Activated effector memory CD4-positive, alpha-beta T cell treated with Interleukin-2 at 50 U/mL for 16 hours (primary cell): ENCODE measurements at places on chromosomes 4 and X.

GRCh38 chr4:94516067-94516466 is 64.3 kb downstream of the PDLIM5 start:
- no peak for DNase-seq

GRCh38 chr4:151468715-151469696 is 60.0 kb downstream of the FHIP1A start:
- no peak for DNase-seq

- DNase-seq = no peak
Measured at GRCh38 chr4:42344309-42344708, 53.0 kb upstream of the SHISA3 start.

DNA sequence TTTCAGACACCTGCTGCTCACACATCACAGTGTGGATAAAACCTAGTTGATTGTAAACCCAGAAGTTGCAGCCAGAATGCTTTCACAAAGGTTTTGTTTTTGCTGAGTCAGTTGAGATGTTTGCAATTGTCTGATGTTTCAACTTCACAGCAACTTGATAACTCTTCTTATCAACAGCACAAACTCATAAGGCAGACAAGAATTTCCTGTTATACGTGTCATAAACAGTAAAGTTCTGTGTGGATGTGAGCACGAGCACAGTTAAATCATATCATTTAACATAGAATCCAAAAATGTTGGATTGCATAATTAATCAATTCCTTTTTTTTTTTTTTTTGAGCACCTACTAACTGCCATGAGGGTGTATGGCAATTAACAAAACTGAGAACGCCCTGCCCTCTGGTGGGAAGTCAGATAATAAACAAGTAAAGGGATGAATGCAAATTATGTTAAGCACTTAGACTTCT is 512.2 kb downstream of the PDHA2 start:
- no peak for DNase-seq

- DNase-seq = no peak
Measured at GRCh38 chr4:26145212-26145611, 175.6 kb upstream of the RBPJ start.

DNA sequence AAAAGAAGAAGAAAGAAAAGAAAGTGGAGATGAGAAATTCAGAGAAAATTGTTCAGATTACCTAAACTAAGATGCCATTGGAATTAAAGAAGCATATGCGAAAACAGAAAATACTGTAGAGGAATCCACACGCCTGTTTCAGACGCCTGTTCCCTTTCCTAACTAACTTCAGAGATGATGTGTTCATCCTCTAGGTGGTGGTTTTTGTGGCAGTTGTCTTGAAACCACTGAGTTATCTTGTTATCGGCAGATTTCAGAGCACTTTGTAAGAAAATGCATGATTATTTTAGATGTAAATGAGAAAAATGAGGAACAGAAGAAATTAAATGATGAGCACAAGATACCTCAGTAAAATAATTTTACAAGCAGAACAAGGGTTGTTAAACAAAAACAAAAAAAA is 48.3 kb downstream of the FUNDC1 start:
- DNase-seq = no peak

GRCh38 chr4:155174668-155175067 is 33.8 kb upstream of the NPY2R start:
- no peak for DNase-seq

DNA sequence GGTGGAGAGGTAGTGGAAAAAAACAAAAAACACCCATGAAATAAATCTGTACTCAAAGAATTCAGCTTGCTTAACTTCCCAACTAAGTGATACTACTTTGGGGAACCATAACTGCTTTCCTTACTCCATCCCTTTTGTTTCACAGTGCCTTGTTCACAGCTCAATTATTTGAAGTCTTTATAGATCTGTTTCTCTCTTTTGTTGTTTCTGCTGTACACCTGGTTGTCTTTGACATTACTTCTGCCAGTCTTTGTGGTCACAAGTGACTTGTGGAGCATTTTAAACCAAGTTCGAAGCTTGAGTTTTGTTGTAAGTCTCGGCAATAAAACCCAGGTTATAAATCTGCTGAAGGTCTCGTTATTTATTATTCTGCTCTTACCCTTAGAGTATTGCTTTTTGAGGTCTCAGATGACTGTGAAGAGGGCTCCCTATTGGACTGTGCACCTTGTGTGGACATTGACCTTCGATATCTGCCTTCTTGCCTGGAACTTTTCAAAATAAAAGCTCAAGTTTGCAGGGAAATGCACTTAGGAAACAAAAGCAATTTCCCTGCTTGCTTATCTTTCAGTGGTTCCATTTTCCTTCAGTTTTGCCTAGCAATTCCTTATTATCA is 59.8 kb downstream of the ANK2 start:
- no peak for DNase-seq

- DNase-seq = no peak
Measured at GRCh38 chrX:18575744-18576143, 96.2 kb downstream of the RS1 start.

- peak; percentile 31 for DNase-seq
Measured at GRCh38 chr4:152138451-152138850, 377.6 kb upstream of the GATB start.

- no peak for DNase-seq
Measured at GRCh38 chr4:53119680-53120079, 246.2 kb downstream of the SCFD2 start.

DNA sequence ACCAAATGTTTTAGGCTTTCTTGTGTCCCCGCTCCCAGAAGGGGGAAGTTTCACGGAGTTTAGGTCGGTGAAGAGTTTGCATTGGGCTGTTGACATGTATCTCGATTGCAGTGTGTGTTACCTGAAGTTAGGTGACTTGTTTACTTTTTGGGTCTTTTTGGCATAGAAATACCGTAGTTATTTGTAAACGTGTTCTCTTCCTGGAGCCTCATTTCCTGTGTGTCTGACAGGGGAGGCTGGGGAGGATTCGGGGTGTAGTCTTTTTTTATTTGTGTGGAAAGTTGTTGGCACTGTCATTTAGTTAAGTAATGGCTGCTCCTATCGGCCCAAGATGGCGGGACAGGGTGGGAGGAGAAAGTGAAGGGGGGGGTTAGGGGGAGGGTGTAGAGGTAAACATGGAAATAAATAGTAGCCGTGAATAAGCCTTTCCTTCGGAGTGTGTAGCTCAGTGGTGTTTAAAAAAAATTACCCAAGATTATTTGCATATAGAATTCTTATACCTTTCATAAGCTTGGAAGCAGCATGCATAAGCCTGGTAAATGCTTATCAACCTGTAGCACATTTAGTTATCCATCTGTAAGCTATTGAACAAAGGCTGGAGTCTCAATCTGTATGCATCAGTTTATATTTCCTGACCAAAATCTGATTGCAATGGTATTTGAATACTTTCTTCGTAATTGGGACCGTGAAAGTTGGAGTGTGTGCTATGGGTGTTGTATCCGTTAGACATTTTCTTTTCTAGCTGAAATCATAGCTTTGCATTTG is 1.6 kb downstream of the KDM6A start:
- DNase-seq = no peak

DNA sequence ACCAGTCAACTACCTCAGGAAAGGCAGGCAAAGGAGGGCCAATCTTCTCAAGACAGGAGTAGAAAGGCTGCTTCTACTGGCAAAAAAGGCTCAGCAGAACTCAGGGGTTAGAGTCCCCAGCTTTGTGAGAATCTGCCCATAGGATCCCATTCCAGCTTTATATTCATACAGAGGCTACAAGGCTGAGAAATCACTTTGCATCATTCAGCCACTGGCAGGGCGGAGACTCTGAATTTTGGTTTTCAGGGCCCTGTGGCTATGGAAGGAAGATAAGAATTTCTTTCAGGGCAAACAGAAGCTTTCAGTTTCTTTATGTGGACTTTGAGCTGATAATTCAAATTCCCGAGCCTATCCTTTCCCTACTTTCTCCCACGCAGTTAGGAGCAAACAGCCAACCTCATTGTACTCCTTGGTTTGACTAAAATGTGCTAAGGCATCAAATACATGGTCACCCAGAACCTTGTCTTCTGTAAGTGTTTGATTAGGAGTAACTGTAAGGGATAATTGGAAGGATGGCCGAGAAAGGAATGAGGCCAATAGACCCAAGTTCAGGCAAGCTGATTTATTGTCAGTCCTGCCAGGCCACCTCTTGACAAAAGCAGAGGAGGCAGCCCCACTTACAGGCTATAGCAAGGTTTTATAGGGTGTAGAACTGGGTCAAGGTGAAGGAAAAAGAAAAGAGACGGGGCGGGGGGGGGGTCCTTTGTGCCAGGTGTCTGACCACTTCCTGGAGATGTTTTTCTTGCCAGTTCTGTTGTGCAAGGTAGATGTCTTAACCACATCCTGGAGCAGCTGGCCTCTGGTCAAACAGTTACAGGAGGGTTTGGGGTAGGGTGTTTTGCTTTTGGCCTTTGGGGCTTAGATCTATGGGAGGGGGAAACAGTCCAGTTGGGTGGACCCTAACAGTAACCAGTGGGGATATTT is 165.3 kb upstream of the PPP1R2C start:
- DNase-seq = peak; percentile 39

GRCh38 chr4:58093352-58093751 is 983.2 kb upstream of the IGFBP7 start:
- DNase-seq = no peak

- no peak for DNase-seq
Measured at GRCh38 chr4:183746305-183747229, 87.5 kb downstream of the TRAPPC11 start.

DNA sequence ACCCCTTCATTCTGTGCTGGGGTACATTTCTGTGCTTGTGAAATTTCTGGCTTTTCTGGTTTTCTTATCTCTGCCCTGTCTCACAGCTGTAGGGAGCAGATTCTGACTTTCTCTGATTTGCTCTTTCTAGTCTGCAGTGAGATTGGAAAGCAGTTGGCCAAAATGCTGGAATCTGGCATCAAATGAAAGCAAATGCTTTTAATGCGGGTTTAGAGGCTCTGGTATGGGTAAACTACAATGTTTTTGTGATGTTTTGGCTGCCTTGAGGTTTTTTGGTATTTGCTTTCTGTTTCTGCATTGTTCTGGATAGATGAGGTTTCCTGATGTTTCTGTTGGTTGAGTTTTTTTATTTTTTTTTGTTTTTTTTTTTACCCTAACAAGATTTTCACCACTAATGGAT is 23.8 kb downstream of the SMIM20 start:
- no peak for DNase-seq

- no peak for DNase-seq
Measured at GRCh38 chr4:188053302-188053701, 56.1 kb downstream of the TRIML2 start.

DNA sequence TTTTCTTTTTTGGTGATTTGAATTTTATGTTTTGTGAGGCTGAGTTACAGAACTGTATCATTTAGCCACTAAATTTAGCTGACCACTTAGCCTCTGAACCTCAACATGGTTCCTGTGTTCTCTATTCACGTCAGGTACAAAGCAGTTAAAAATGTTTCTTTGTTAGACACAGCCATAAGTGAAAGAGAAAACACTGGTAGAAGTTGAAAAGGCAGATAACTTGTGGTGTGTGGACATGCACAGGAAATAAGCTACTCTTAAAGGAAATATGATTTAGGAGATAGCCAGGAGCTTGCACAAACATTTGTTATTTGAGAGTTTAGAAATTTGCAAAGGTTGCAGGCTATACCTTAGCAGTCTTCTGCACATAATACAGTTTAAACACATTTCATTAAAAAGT is 171.0 kb upstream of the RPS6KA3 start:
- DNase-seq = no peak

- DNase-seq = no peak
Measured at GRCh38 chr4:88008743-88009171, 1.3 kb downstream of the PKD2 start.

DNA sequence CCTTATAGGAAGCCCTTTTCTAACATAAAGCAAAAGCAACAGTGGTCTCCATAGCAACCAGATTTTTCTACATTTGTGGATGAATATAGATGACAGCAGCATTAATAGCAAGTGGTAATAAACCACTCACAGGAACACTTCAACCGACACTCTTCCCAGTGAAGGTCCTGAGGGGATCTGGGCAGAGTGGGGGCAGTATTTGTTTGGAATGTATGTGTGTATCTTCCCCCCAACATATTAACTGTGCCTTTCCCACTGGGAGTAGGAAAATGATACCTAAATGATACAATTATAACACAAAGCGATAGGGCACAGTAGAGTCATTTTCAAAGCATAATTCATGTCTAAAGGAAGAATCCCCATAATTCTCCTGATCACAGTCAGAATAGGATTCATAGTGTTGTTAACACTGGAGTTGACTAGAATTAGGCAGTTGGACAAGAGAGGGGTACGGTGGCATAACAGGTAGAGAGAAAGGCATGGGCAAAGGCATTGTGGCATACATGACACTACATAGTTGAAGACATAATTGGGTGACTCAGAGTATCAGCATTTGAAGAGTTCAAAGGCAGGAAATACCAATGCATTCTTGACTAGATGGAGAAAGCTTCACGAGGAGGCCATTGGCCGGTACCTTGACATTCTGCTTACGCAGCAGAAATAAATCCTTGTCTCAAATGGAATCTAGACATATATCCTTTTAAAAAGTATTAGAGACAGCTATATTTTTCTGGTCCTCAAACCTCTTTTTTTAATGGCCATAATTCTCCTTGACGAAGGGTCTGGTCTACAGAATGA is 15.2 kb downstream of the CAPN6 start:
- DNase-seq = no peak

DNA sequence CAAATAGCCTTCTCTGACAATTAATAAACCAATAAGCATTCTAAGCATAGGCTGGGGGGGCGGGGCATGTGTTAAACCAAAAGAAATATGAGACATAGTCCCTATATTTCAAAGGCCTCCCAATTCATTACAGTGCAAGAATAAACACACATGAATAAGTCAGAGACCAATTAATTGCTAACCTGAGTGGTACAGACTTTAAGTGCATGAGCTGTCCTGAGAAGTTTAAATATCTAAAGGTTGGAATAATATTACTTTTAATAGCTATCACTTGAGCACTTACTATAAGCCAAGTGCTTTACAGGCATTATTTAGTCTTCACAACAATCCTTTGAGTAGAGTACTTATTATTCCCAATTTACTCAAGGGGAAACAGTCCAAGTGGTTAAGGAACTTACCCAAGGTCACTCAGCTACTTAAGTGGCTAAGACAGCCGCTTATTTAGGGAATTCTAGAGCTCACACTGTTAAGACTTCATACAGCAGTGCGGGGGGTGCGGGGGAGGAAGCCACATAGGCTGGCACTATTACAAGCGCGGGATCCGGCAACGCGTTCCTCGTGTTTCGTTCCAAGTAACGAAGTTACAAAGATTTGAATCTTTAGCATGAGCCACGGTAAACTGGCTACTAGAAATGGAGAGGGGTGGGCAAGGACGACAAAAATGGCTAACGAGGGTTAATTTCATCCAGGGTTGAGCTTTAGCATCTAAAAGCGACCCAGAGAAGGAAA is 1.4 kb downstream of the THOC2 start:
- no peak for DNase-seq

DNA sequence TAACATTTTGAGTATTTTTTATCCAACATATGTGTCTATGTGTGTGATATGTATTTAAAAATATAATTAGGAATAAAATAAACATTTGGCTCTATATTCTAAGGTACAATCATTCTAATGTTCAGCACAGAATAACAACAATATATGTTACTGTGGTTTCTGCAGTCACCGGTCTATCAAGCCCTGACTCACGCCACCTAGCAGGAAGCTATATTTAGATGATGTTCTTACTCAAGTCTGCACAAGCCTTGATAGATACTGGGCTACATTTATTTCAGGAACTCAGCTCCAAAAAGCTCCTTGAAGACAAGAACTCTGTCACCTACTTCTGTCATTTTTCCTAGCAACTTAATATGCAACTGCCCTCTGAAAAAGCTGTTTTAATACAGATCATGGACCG is 152.0 kb upstream of the FTHL17 start:
- DNase-seq = no peak
